ENCODE measurements at places on chromosomes 5 and 9.

DNA sequence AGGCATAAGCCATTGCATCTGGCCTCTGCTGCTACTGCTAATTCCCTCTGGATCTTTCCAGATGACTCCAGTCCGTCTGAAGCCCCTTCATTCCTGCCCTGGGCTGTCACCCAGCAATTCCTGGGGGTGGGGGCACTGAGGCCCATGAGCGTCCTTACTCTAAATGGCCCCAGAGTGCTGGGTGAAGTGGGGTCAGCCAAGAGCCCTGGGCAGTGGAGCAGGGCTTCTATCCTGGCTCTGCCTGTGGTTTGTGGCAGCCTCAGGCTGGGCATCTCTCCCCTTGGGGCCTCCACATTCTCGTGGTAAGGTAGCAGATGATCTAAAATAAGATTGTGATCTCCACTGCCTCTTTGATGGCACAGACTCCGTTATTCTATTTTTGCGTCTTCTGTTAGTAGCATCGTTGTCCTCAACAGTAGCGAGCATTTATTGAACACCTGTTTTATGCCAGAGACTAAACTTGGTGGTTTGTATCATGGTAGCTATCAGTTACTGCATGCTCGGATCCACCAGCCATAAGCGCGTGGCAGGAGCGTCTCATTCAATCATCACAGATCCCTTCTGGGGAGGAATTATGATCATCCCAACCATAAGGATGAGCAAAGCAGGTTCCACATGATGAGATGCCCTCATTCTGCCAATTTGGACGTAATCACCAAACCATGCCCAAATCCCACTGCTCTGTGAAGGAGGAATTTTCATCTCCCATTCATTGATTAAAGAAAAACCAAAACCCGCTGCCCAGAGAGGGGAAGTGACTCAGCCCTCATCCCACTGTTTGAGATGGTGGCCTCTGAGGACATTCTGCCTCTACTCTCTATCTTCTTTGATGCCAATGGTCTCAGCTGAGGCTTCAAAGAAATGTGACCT is 21.9 kb upstream of the DUSP1 start:
- DNase-seq, result no peak

DNA sequence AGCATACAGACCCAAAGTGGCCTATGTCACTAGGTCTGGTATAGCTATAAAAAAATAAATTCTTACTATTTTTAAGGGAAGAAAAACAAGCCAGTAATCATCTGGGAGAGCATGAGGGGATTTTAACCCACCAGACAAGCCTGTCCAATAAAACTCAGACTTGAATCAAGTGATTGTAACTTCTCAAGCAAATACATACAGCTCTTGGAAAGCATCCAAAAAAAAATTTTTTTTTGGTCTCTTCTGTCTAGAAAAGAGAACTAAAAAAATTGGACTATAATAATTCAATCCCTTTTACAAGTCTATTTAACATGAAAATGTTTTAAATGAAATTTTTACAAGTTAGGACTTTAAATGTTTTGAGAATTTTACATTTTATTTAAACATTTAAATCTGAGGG is 61.7 kb downstream of the FBXL17 start:
- no peak for DNase-seq

DNA sequence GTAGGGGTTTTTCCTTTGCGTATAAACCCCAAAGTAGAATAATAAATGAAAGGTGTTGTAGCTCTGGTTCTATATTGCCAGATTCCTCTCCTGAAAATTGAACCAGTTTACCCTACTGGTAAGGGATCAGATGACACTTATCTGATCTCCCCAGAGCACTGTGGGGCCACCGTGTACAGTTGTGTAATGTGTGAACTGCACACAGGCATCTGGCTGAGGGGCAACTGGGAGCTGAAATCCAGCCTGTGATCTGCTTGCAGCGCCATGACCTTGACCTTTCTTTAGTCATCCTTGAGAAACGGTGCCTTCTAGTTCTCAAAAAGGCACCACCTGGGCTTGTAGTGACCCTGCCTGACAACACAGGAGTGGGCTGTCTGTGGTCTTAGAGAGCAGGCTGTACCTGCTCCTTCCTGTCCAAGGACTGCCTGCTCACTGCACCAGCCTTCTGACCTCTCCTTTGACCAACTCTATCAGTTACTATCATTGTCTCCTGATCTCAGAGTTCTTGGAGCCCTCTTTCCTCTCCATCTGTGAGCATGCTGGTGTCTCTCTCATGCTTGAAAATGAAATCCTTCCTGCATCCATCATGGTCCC is 40.2 kb downstream of the PDE6A start:
- DNase-seq, result no peak

GRCh38 chr5:149981206-149981605 is 19.2 kb downstream of the TIGD6 start:
- DNase-seq, result no peak

DNA sequence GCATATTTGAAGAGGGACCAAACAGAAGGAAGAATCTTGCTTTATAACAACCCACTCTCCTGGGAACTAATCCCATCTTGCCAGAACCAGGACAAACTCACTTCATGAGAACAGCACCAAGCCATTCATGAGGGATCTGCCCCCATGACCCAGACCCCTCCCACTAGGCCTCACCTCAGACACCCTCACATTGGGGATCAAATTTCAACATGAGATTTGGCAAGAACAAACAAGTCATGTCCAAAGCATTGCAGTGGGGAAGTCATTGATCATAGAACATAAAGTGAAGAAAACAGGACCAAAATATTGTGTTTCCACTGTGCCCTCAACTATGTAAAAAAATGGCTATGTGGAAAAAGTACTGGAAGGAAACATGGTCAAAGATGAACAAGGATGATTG is 43.9 kb downstream of the MAP1B start:
- no peak for DNase-seq

GRCh38 chr9:76810377-76810957 is 46.2 kb downstream of the PCA3 start:
- peak; percentile 3 for DNase-seq

DNA sequence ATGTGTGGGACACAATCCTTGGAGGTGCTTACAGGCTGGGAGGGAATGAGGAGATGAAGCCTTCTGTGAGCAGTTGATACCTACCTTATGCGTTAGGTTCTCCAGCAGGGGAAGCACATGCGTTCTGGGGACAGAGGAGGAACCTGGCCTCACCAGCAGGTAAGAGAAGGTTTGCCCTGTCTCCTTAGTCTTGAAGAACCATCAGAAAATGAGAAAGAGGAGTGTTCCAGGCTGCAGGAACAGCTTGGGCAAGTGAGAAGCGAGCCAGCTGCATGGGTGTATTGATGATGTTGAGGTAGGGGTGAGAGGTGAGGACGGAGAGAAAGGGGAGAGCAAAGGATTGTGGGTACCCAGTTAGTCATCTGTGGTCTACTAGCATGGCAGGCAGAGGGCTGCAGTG is 156.9 kb upstream of the MVB12B start:
- DNase-seq, result no peak

DNA sequence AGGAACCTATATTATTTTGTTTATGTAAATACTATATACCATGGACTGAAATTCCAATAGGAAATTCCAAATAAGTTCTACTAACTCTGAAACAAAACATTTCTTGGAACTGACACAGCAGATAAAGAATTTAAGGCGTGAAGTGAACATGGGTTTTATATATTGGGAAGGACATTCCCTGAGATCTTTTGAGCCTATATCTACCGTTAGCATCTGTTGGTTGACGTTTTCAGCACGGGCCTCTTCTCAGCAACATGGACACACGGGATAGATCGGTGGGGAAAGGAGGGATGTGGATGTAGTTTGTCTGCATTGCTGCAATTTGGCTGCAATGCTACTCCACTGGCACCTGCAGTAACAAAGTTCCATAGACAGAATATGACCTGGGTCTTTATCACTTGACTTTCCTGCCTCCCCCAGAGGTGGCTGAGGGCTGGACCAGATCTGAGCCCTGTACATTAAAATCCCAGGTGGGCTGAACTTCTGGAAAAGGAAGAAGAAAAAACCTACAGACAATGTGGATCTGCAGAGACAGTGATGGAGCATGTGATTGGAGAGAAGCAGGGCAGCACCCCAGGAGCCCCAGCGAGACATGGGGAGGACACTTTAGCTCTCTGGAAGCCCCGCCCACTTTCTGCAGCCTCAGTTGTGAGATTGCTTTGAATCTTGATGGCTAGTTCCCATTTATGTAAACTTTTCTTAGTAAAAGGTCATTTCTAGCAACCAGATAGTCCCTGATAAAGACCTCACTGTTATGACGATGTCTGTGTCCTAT is 91.2 kb upstream of the CPEB4 start:
- no peak for DNase-seq

DNA sequence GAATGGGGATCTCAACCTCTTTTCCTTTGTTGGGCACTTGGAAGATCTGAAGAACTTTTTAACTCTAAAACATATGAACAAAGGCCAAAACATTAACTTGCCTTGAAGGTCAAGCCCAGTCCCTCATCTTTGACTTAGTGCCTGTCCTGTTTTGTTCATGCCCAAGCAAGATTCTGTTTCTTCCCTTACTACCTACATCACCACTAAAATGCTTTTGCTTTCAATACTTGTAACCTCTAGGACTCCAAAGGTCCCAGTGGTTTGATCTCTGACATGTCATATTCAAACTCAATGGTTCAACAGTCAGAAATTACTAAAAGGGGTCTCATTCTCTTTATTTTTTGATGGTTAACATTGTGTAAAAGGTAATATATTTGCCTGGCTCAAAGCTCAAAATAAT is 24.0 kb downstream of the GLRX start:
- DNase-seq, result no peak

DNA sequence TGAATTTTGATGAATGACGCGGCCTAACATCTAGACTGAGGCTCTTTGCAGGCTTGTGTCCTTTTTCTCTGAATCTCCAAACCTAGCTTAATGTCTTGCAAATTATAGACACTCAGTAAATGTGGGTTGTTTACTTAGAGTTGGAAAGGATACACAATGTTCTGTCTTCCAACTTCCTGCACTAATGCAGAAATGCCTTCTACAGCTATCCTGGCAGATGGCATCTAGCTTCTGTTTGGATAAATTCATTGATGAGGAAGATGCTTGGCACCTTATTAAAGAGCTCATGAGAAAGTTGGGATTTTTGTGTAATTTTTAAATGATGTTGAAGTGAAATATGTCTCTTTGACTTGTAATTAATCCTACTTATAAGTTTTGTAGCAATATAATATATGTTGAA is 1822.2 kb downstream of the MAT2B start:
- DNase-seq, result no peak

GRCh38 chr5:65811885-65812284 is 89.9 kb downstream of the NLN start:
- no peak for DNase-seq

GRCh38 chr5:38463634-38464521 is 92.6 kb downstream of the LIFR start:
- DNase-seq, result no peak

DNA sequence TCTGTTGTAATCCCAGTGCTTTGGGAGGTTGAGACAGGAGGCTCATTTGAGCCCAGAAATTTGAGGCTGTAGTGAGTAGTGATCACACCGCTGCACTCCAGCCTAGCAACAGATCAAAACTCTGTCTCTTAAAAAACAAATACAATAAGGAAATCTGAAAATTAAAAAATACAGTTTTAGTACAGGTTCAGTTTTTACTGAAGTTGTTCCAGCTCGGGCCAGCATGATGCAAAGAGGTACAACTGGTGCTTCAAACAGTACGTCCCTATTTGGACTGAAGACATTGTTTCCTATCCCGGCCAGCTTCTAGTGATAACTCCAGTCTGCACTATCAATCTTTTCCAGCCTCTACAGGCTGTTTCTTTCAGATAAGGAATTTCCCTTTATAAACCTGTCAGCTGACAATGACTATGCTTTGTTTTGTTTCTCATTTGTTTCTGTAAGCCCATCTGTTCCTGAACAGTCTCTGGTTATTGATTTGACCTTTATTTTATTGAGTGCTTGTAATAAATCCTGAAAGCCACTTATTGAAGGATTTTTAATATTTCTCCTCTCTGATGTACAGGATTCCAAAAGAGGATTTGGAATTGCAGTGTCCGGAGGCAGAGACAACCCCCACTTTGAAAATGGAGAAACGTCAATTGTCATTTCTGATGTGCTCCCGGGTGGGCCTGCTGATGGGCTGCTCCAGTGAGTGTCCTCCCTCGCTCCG is 41.9 kb downstream of the TJP2 start:
- DNase-seq, result no peak

GRCh38 chr5:112691758-112692157 is 45.9 kb upstream of the APC start:
- DNase-seq, result no peak

GRCh38 chr5:16456103-16456832 is 9.3 kb downstream of the ZNF622 start:
- DNase-seq, result peak; percentile 2

DNA sequence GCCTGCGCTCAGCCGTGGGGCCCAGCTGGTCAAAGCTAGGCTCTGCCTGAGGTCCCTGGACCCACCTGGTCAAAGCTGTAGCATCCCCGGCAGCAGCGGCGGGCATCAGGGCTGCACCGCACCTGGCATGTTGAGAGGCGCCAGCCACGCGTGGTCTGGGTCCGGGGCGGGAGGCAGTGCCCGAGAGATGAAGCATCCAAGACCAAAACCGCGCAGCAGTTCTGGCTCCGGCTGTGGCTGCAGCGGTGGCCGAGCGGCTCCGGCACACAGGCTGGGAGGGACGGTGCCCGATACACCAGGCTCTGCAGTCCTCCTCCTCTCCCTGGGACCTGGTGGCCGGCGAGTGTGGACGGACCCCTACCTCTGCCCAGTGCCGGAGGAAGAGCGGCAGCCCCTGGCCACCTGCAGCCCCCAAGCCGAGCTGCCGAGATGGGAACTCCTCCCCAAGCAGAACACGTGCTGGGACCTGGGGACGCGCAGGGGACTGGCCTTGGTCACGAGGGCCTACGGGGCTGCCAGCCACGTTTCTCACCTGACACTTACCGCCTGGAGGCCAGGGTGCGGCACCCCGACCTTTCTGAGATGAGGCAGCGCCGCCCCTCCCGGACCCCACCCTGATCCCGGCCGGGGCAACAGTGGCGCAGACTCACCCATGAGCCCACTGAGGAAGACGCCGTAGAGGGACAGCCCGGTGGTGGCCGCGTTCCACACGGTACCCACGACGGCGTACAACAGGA is 33.0 kb downstream of the SLC9A3 start:
- DNase-seq, result no peak

DNA sequence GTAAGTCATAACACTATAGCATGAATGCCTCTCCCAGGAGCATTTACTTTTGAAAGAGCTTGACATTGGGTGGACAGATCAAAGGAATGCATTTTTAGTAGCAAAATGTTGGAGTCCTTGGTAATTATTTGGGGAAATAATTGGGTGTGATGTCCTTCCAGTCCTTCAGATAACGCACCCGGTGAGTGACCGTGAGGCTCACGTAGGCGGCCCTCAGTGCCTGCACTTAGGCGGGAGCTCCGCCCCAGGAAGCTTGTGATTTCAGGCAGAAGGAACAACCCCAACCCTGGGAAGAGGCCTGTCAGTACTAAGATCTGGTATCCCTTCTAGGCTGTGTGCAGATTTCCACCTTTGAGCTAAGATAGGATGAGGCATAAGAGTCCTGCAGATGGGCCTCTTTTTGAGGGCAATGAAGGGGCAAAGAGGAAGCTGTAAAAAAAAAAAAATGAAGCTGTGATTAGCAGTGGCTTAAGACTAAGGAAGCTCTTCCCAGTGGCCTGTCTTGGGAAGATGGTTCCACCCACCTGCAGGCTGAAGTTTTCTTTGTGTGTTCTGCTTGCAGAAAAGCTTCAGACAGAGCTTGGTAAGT is 14.9 kb downstream of the BTNL9 start:
- DNase-seq, result no peak
